ENCODE measurements at places on chromosomes 1 and 21.

DNA sequence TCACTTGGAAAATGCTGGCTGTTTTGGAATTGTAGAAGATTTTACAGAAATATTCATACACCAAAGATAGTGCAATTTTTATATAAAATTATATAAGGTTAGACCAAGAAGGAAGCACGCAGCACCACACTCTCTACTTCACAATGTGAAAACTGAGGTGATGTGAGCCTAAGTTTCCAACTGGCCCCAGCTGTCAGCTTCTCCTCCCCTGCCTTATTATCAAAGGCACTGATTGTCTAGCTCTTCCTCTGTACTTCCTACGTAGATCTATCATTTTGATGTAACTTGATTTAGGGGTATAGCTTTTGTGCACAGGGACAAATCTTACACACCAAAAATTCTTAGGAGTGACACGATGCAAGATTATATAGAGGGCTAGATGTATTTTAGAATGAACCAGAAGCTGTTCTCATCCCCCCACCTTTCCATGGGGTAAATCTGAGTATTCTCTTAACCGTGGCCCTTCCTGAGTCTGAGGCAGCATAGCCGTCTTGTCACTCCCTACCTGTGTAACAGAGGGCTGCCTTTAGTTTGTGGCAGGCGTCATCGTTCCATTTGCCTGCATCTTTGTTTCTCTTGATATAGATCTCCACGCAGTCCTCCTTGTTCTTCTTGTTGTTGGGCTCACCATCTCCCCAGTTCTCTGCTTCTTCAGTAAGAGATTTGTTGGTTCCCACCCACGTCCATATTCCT is 3.4 kb downstream of the SELL start:
- DNase-seq: no peak

DNA sequence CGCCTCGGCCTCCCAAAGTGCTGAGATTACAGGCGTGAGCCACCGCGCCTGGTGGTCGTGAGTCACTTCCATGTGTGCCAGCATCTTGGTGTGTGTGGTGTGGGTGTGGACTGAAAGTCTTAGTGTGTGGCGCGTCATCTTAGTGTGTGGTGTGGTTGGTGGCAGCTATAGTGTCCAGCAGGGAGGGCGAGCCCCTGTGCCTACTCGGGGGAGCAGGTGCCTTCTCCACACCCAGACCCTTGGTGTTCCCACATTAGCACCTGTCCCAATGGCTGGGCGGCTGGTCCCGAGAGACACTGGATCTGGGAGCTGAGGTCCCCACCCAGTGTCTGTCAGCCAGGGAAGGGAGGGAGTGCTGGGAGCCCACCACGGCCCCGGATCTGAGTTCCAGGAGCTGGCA is 2.8 kb downstream of the SCNN1D start:
- no peak for DNase-seq

GRCh38 chr21:35543746-35544145 is 494.6 kb upstream of the RUNX1 start:
- peak; percentile 3 for DNase-seq

- no peak for DNase-seq
These were observed 39.5 kb downstream of the ATF6 start for GRCh38 chr1:161805399-161806197.

- DNase-seq: no peak
These were observed 27.8 kb downstream of the FBXO42 start for GRCh38 chr1:16324456-16324890.

DNA sequence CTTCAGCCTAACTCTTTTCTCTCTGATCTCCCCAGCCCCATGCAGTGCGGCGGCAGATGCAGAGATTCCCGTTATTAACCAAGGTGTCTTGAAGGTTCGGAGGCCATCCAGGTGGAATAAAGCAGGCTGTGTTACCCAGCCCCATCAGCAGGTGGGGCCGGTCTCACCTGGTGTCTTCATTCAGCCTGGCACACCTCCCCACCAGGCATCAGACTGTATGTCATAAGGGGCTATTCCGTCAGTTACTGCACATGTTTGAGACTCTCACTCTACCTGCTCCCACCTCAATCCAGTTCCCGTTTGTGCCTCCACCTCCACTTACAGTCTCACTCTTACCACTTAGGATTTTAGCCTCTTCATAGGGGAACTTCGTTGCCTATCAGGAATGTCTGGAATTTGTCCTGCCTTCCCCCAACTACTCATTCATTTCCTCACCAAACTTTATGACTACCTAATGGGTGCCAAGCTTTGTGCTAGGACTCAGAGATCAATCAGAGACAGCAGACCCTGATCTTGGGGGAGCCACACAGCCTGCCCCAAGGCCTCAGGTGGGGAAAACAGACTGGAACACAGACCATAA is 170.2 kb downstream of the PLPP3 start:
- no peak for DNase-seq

DNA sequence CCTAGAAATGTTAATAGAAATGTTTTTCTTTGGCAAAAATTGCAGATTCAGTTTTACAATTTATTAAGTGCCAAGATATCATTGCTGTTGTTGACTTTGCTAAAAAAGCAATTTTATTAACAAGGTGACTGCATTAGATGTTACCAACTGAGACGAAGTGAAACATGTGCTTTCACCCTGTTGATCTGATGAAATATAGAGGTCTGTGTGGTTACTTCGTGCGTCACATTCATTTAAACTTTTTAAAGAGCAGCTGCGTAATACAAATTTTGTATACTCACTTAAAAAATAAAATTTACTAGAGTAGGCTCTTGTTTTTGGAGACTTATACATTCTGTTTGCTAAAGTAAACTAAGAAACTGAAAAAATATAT is 465.7 kb downstream of the USP25 start:
- no peak for DNase-seq

DNA sequence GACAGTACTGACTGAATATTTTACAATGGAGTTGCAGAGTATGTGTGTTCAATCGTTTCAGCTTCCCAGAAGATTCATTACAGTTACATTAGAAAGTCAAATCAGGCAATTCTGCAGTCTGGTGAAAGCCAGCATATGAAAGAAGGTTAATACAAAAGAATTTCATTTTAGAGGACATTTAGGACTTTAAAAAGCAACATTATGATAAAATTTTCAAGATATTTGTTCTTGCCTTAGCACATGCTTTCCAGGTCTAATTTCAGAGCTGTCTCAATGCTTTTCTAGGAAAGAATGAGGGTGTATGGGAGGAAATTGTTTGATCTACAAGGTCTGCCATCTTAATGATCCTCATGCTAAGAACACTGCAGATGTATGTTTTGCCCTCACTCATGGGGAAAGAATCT is 63.2 kb downstream of the RERE start:
- DNase-seq: no peak

GRCh38 chr1:17912491-17912890 is 157.4 kb downstream of the ACTL8 start:
- no peak for DNase-seq

DNA sequence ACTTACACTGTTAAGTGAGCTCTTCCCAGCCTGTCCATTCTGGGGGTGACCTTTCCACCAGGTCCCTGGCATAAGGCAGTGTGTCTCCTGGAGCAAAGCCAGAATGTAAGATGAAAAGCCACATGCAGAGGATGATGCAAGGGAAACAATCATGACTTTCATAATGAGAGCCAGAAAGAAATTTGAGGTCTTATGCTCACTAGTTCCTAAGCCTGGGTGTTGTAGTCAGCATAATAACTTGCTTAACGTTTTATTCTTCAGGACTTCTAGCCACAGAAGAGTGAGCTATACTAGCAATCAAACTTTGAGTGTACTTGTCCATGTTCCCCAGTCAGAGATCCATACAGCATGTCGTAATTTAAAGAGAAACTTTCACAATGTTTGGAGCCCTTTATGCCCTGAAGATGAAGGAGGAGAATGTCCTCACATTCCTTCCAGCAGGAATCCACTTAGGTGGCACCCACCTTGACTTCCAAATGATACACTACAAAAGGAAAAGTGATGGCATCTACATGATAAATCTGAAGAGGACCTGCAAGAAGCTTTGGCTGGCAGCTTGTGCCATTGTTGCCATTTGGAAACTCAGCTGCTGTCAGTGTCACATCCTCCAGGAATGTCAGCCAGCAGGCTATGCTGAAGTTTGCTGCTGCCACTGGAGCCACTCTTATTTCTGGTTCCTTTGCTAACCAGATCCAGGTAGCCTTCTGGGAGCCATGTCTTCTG is 60.5 kb upstream of the FOXD3 start:
- no peak for DNase-seq

GRCh38 chr1:15148475-15148874 is 5.1 kb upstream of the TMEM51 start:
- DNase-seq: no peak

GRCh38 chr1:84319662-84320061 is 18.2 kb downstream of the SAMD13 start:
- DNase-seq: no peak

- DNase-seq: no peak
These were observed 11.7 kb upstream of the CD101 start for GRCh38 chr1:116989835-116990234.

GRCh38 chr1:24195874-24196273 is 8.8 kb upstream of the IFNLR1 start:
- no peak for DNase-seq

- DNase-seq: no peak
These were observed 198.4 kb downstream of the MATN1 start for GRCh38 chr1:30524840-30525617.

- DNase-seq: no peak
These were observed 37.6 kb upstream of the DISP3 start for GRCh38 chr1:11441211-11441952.

GRCh38 chr1:226364514-226364899 is 43.4 kb downstream of the PARP1 start:
- no peak for DNase-seq

DNA sequence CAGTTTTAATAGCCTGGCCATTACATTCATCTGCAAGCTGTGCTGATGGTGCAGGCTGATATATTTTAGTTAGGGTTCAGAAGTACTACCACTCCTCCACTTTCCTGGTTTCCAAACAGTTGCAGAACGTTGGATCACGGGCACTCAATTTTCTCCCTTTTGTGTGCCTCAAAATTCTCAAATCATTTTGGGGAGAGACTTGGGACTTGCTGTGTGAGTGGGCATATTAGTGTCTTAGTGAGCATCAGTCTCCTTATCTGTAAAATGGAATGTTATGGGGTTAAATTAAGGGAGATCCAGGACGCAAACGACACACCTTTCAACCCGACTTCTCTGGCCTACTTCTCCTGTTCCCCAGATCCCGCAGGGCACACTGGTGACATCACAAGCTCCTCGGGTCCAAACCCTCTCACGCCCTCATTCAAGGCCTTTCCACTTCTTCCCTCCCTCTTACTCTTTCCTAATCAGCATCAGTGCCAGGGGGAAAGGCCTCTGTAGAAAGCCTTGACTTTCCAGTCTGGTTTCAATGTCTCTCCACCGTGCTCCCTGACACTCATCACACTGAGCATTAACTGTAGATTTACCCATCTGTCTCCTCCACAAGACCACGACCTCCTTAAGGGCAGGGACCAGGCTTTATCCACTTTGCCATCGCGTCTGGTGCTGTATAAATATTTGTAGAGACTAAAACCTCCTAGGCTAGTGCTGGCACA is 1.2 kb downstream of the PIGP start:
- peak; percentile 58 for DNase-seq

DNA sequence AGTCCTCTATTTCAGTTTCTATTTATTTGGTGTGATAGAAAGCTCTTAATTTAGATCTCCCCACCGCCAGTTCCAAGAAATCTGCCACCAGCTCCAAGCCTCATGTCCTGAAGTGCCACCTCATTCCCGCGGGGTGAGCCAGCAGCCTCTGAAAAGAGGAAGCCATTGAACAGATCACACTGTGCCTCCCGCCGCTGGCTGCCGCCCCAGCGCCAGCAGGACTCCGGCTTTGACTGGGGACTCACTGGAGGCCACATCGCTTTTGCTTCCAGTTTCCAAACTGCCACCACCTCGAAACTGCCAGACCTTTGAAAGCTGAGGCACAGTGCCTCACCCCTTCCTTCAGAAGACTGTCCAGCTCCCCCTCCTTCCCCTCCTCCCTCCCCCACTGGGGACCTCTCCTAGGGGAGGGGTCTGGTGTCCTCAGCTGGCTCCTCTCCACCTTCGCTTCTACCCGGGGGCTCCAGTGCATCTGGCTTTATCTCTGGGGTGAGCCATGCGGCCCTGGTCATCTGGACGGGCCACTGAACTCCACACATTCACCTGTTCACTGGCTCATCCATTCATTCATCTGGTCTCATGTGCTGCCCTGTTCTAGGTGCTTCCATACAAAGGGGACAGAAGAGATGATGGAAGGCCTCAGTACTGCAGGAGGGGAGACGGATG is 58.9 kb downstream of the VPS26C start:
- DNase-seq: no peak

DNA sequence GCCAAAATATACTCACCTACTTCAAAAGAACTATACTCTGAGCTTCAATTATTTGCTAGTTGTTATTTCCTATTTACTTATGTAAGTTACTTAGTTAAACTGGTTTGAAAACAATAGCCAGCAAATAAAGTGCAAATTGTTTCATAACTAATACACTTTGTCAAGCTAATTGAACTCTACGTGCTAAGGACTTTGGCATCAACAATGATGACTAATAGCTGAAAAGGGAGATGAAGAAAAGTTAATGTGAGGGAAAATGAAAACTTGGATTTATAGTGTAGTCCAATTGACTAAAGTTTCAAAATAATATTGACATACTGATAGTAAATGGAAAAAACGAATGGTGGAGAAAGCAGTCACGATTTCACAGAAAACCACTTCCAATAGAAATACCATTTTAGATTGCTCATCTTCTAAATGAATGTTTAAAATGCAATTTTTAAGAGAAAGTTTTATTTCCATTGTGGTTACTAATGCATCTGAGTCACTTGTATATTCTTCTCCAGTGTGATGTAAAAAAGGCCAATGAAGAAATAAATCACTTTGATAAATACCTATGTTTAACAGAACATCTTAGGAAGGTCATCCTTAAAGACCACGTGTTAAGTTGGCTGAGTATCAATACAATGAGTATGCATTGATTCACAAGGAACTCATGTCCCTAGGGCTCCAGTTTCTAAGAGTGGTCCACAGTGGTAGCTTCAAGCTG is 455.2 kb downstream of the LTN1 start:
- DNase-seq: no peak

- no peak for DNase-seq
These were observed 876 bp upstream of the CATSPERE start for GRCh38 chr1:244460197-244460596.

Measured in NCI-H1092 treated with DMSO at 0.1 percent for 48 hours (cell line).